H7 (cell line): ENCODE measurements at places on chromosomes 7 and 10.

DNA sequence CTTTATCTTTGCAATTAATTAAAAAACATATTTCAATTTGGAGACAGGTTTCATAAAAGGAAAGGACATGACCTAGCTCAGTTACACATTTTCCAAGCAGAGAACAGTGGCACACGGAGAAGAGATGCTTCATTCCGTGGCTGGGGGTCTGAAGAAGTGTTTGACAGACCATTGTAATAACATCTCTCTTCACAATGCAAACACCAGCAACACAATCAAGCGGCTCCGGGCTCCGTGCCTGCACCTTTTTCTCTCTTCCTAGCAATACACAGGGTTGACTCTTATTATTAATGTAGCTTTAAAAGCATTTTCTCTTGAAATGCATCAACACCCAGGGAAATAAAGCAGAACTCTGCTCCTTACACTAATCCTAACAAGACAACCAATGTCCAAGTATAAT, 261.0 kb upstream of the AOAH start:
- DNase-seq: no peak

DNA sequence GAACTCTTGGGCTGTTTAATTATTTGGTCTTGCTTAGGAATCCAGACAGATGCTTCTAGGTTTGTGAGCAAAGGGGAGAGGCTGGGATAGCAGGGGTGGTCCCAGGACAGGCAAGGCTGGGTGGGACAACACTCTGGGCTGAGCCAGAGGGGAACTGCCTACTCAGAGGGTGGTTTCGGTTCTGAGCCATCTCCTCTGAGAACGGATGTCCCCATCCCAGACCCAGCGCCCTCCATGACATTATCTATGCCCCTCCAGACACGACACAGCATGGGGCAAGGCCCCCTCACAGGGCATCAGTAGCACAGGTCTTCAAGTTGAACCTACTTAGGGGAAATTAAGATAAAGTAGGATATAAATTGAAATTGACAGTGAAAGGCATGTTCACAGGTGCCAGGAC, 7.1 kb downstream of the ASB10 start:
- peak; percentile 25 for DNase-seq

- peak; percentile 61 for DNase-seq
Observed at GRCh38 chr10:86402283-86402941, 35.8 kb upstream of the GRID1 start.

GRCh38 chr7:104983076-104983577, 30.9 kb upstream of the KMT2E start:
- no peak for DNase-seq

- no peak for DNase-seq
Observed at GRCh38 chr10:62233356-62234076, 35.1 kb downstream of the RTKN2 start.

GRCh38 chr7:120059641-120060040, 213.3 kb upstream of the KCND2 start:
- DNase-seq: no peak

GRCh38 chr10:123926401-123927264, 35.0 kb upstream of the CPXM2 start:
- no peak for DNase-seq

DNA sequence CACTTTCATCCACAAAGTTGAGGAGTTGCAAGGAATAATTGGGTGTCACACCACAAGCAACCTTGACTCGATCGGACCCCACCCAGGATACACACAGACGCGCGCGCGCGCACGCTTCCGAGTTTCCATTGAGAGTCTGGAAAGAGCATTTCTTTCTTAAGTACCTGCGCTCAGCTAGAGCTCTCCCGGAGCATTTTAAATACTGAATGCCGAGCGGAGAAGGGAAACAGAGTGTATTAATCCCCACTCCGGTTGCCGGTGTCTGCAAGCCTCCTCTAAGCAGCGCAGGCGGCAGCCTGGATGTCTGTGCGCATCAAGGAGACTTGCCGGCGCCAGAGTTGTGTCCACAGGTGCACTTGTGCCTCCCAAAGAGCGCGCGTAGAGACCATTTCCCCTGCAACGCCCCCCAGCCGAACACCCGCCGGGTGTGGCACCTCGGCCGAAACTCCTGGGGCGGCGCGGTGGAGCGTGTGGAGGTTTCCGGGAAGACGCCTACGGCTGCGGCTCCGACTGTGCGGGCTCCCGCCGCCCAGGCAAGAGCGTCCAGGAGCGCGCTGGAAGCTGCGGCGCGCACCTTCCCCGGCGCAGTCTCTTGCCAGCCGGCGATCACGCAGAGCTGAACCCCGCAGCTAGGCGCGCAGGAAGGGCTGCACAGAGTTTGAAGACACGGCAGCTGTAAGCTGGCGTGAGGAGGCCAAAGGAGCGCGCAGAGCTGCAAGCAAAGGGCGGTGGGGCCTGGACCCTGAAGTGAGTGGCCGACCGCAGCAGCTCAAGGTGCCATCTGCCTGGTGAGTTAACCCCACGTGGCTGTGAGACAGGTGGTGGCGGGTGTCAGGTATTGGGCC, 1.1 kb upstream of the FEZF1 start:
- DNase-seq: peak; percentile 73

GRCh38 chr7:124688991-124689390, 76.6 kb downstream of the GPR37 start:
- no peak for DNase-seq

GRCh38 chr10:79387974-79388850, 40.9 kb downstream of the PPIF start:
- peak; percentile 26 for DNase-seq

- no peak for DNase-seq
Observed at GRCh38 chr7:94080551-94080950, 76.4 kb upstream of the BET1 start.

- no peak for DNase-seq
Observed at GRCh38 chr10:79933961-79934360, 14.9 kb downstream of the SFTPD start.

GRCh38 chr10:3976718-3977117, 191.7 kb upstream of the KLF6 start:
- DNase-seq: no peak

DNA sequence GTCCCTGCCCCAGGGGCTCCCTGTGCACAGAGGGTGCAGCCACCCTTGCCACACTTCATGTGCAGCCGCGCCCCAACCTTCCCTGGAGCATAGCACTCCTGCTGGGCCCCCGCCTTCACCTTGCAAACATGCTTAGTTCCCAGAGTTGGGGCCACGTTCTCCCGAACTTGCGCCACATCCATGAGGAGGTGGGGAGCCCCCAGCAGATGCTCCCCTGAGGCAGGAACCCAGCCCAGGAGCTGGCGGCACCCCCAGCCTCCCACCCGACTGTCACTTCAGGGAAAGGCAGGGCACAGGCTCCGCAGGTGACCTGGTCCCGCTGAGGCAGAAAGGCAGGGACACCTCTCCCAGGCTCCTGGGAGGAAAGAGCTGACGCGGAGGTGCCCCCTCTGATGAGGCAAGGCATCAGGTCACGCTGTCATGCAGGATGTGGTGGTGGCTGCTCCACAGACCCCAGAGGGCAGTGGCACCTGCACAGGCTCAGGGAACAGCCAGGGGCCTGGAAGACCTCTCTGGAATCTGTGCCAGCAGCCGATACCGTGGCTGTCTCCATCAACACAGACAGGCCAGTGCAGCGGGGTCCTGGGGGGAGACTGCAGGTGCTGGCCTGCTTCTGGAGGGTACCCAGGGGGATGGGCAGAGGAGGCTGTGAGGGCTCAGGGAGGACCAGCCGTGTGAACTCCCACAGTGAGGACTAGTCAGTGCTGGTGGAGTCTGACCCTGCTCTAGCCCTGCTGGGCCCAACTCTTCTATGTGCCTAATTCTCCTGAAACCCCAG, 221.3 kb downstream of the MAD1L1 start:
- DNase-seq: no peak

DNA sequence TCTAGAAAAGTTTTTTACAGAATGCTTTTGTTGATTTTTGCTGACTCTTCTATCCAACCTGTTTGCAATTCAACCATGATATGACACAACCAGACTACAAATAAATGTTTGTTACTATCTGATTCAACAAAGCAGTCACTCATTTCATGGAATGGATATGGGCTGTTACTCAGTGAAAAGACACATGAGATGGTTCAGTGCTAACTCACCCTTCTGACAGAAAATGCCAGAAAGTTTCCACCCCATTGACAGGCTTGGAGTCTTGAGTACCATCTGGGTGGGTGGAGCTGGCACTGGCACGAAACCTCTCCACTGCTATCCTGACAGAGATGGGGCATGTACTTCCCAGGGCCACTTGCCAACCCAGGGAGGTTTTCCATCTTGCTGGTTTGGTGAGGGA, 39.5 kb downstream of the RBM28 start:
- no peak for DNase-seq

- DNase-seq: peak; percentile 78
Observed at GRCh38 chr7:139131-139530, 53.2 kb upstream of the FAM20C start.

DNA sequence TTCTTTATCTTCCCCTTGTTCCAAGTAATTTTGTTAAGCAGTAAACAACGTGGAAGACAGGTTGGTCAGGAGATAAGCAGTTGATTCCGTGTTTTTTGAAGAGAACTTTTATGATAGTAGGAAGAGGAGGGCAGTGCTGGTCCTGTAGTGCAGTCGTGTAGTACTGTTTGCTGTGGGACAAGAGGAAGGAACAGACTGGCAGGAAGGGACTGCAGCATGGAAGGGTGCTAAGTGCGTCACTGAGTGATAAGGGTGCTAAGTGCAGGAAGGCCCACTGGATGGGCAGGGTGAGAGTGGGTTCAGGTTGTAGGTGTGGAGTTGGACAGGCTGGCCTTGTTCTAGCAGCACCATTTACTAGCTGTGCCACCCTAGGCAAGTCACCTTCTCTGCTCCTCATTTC, 125.0 kb downstream of the SDK1 start:
- no peak for DNase-seq

DNA sequence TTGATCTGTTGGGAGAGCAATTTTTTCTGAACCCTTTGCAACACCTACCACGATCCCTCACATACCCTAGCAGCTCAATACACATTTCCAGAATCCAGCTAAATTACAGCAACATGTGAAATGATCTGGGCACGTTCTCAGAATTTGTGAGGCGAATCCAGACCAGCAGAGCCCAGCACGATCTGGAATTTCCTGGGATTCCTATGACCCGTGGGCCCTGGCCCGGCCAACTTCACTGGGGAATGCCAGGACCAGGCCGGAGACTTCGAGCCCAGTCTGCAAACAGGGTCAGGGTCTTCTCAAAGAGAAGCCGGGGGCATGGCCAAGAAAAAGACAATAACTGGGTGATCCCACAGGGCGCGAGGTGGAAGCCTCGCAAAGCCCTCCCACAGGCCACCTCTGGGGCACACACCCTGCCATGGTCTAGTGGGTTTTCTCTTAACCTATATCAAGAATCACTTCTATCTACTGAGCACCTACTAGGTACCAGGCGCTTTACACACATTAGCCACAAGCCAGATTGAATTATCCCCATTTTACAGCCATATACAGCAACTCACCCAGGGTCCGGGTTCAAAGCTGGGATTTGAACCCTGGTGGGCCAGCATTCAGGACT, 33.8 kb downstream of the FAM53B start:
- no peak for DNase-seq

DNA sequence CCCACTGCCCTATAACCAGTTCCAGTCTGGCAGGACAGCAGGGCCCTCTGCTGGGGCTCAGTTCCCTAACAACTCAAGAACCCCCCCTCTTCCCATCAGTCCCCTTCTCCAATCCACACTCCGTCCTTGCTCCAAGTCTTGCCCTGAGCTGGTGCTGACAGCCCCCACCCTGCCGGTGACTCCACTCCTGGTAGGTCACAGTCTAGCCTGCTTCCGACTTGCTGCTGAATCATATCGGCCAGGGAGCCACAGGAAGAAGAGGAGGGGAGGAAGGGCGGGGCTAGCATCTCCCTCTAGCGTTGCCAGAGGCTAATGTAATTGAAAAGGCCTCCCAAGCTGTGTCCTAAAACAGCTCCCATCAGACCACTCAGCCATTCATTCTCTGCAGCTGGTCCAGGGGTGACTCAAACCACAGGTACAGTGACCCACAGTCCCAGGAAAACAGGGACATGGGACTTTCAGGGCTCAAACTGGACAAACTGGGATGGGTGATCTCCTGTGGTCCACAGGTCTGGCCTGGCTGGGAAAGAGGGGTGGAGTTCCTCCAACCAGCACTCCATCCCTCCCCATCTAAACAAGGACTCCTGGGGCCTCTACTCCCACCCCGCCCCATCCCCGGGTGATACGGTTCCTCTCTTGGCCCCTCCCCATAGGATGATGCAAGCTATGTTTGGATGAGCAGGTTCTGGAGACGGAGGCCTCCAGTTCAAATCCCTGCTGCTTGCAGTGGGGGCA, 158.8 kb downstream of the SH3PXD2A start:
- peak; percentile 89 for DNase-seq

- DNase-seq: no peak
Observed at GRCh38 chr10:16835228-16835627, 18.0 kb upstream of the RSU1 start.
